Adrenal gland (tissue), 19 donors: ENCODE measurements at places on chromosomes 7 and 10. TPM values are rescaled to one million over a fixed set of nuclear protein-coding genes. Genes with fewer than 3 reads are reported as not detected.

SCIN gene
- 0.32 TPM for total RNA-seq

C10orf53 gene
- total RNA-seq, result not detected

PIK3CG gene
- total RNA-seq, result 3.5 TPM

ANKRD30A gene
- not detected for total RNA-seq

BLOC1S2 gene
- total RNA-seq, result 79.6 TPM

DPYSL4 gene
- 0.42 TPM for total RNA-seq

THSD7A gene
- total RNA-seq, result 4.1 TPM

GSTK1 gene
- 333 TPM for total RNA-seq

EIF5AL1 gene
- total RNA-seq, result 0.43 TPM

GHITM gene
- 253 TPM for total RNA-seq

SLK gene
- total RNA-seq, result 26.8 TPM

SFTPD gene
- 1.0 TPM for total RNA-seq

PAX4 gene
- not detected for total RNA-seq

OR2A5 gene
- total RNA-seq, result not detected

EPO gene
- total RNA-seq, result not detected

RHOBTB1 gene
- total RNA-seq, result 38.1 TPM

MXI1 gene
- total RNA-seq, result 69.8 TPM

CNTNAP2 gene
- total RNA-seq, result 5.2 TPM

TMEM72 gene
- not detected for total RNA-seq

WNT16 gene
- total RNA-seq, result 0.19 TPM

TUBB8 gene
- total RNA-seq, result not detected

CHRM2 gene
- total RNA-seq, result not detected

NSMCE4A gene
- total RNA-seq, result 45.5 TPM
